ENCODE measurements at places on chromosomes 7 and 10. TPM values are rescaled to one million over a fixed set of nuclear protein-coding genes. Genes with fewer than 3 reads are reported as not detected.

PNLIPRP3 gene
- total RNA-seq, result not detected

PDK4 gene
- total RNA-seq, result 27.8 TPM

CCDC3 gene
- total RNA-seq, result 32.4 TPM

PNLIPRP2 gene
- total RNA-seq, result not detected

UBTD1 gene
- total RNA-seq, result 6.2 TPM

DGKI gene
- 3.3 TPM for total RNA-seq

HOXA1 gene
- total RNA-seq, result 18.8 TPM

ADRA2A gene
- total RNA-seq, result 7.2 TPM

NUTM2D gene
- total RNA-seq, result 9.3 TPM

MYL10 gene
- total RNA-seq, result not detected

FEZF1 gene
- not detected for total RNA-seq

HOXA4 gene
- 9.4 TPM for total RNA-seq

AGBL3 gene
- 3.9 TPM for total RNA-seq

UTF1 gene
- total RNA-seq, result not detected

Data from ureter (tissue), 1 donor.